NCI-H2107 (cell line): ENCODE measurements at places on chromosomes 2 and 18.

- no peak for DNase-seq
Measured at GRCh38 chr2:172095146-172095904, 7.4 kb downstream of the DLX2 start.

DNA sequence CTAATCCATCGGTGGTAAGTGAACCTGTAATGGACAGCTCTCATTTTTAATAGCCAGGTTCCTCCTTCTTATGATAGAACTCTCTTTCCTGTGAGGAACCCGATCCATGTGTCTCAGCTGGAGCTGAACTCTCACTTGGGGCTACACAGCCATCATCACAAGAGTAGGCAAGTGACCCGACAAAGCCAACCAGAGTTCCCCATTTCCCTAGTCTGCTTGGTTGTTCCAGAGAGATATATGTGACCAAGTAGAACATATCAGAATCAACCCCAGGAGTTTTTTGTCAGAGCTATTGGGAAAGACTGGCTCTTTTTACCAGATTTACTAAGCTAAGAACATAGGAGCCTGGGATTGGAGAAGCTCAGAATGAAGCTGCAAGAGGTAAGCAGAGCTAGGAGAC, 14.6 kb upstream of the HNRNPLL start:
- no peak for DNase-seq

- DNase-seq: no peak
Measured at GRCh38 chr18:2417861-2418610, 153.3 kb downstream of the METTL4 start.

- DNase-seq: no peak
Measured at GRCh38 chr2:120832296-120833070, 96.8 kb downstream of the GLI2 start.

GRCh38 chr2:58708565-58708964, 467.4 kb upstream of the FANCL start:
- no peak for DNase-seq

GRCh38 chr2:9707008-9707407, 76.2 kb upstream of the YWHAQ start:
- DNase-seq: no peak

- DNase-seq: no peak
Measured at GRCh38 chr2:127105656-127106456, 1.1 kb downstream of the BIN1 start.

GRCh38 chr2:105744909-105745853, at the start of gene NCK2:
TSS of gene NCK2 (plus strand) at chr2:105744912. CDS start at chr2:105855064, 110,152 bp downstream.
- no peak for DNase-seq

- DNase-seq: no peak
Measured at GRCh38 chr2:226424971-226425370, 374.6 kb downstream of the IRS1 start.

GRCh38 chr2:67277450-67277849, 119.7 kb upstream of the ETAA1 start:
- no peak for DNase-seq

- no peak for DNase-seq
Measured at GRCh38 chr18:56148373-56148772, 490.0 kb downstream of the TXNL1 start.

DNA sequence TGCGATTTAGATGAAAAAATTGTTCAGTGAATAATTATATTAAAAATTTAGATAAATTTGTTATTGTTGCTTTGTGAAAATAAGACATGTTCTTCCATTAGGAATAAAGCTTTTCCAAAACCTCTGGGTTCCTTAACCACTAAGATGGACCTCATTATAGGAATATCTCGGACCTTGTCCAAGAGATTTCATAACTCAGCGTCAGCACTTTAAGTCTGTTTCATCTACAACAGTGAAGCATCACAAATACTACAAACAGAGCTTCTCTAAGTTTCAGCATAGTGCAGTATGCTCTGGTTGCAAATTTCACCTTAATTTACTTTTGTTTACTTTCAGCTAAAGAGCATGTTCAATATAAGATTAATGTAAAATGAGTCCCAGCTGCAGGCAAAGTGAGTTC, 150.3 kb downstream of the UBE2E3 start:
- DNase-seq: no peak

- no peak for DNase-seq
Measured at GRCh38 chr2:108625186-108625827, 91.0 kb downstream of the LIMS1 start.

DNA sequence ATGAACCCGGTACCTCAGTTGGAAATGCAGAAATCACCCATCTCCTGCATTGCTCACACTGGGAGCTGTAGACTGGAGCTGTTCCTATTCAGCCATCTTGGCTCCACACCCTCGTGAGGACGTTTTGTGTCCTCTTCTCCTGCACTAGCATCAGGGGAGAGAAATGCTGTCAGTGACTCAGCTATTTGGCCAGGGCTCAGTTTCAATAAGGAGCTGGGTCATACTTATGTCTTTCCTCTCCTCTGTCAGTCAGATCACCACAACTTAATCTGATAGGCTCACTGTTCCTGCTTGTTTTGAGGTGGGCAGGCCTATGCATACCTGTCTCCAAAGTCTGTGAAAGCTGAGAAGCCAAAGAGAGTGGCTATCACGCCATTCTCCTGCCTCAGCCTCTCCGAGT, 921.2 kb downstream of the DCC start:
- DNase-seq: no peak

DNA sequence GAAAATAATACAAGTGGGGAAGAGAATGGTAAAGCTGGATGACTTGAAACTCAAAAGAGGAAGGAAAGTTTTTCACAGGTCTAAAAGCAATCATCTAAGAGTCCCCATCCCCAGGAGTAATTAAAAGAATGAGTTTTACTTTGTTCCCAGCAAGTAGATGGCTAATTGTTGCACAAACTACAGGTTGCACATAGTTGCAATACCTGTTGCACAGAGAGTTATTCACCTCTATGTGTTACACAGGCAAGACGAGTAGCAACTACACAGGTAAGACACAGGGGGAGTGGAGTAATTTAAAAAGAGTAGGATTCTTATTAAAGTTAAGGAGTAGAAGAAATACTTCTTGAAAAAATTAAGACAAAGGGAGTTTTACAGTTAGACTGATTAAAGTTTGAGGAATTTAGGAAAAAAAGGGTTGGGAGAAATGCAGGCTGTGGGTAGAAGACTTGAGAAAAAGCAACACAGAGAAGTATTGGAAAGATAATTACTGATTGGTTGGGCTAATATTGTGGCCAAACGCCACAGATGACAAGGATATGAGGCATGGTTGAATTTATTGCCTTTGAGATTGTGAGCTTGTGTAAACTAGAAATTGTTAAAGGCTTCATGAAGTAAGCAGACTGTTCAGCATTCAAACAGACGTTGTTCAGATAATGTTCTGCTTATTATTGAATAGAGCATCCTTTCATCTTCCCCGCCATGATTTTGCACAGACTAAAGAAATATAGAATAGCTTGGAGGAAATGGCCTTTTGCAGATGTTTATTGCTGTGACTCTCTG, 699.3 kb downstream of the NR4A2 start:
- no peak for DNase-seq

- no peak for DNase-seq
Measured at GRCh38 chr2:23478933-23479683, 94.1 kb downstream of the KLHL29 start.

DNA sequence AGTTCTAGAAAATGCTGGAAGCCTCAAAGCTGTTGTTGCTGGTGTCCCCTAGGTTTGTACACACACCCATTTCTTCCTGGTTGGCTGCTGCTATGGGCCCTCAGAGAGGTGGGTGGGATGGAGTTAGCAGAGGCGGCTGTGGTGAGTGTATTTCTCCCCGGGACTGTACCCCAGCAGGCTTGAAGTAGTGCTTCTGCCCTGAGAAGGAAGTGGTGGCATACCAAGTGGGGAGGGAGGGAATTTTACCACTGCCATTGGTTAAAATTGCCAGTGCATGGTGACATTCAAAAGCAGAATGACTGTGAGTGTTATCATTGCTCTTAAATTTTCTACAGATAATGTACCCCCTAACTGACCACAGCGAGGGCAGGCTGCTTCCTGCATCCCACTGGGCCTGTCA, 125.6 kb upstream of the CAPN13 start:
- DNase-seq: no peak

DNA sequence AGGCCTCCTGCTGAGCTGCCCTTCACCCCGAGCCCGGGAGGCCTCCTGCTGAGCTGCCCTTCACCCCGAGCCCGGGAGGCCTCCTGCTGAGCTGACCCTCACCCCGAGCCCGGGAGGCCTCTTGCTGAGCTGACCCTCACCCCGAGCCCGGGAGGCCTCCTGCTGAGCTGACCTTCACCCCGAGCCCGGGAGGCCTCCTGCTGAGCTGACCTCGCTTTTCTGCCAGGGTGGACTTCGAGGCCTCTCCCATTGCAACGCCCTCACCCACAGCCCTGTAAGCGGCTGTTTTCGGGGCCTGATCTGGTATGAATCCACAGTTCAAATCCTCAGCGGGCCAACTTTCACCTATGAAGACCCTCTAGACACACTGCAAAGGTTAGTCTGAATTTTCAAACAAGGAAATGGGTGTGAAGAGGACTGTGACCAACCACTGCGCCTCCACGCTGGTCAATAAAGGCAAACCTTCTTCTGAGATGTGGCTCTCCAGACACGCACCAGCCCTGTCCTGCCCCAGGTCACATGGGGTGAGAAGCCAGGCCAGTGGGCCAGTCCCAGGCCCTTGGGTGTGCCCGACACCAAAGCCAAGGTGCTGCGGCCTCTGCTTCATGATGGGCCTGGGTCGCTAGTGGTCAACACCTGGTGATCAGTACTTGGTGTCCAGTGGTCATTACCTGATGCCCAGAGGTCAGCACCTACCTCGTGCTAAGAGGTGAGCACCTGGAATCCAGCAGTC, 225.1 kb upstream of the SALL3 start:
- DNase-seq: no peak

- DNase-seq: no peak
Measured at GRCh38 chr2:239731422-239731821, 293.7 kb downstream of the NDUFA10 start.

DNA sequence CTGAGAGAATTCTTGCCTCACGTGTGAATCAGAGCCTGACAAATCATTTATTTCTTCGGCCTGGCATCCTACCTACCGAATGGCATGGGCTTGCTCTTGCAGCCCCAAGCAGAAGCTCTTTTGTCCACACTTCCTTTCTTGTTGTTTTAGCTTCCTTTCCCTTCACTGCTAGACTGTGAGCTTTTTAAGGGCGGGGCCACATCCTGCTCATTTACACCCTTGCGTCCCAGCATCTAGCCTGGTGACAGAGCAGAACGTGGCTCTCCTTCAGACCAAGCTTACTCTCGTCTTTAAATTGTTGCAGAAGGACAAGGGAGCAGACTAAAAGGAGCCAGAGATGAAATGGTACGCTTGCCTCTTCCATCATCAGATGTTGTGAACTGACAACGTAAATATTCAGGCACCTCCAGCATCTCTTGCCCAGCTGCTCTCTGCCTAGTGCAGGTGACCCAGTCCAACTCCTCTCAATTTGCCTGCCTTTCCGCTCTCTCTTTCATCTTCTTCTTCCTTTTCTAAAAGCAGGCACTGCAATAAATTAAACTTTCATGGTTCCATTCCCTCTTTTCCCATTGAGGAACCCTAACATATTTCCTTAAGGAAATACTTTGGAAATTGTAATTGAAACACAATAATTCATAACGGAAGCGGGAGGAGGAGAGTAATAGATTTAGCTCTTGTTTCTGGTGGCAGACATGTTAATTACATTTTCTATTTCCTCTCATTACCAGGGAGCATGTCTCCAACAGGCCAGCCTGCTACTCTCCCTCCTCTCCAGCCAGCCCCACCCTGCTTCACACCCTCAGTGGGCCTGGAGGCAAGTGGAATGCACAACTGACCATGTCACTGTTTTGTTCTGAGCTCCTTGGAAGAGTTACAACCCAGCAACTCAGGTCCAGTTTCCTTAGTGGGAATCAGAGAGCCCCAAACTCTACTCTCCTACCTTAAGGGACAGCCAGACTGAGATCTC, 228.1 kb upstream of the TRIB2 start:
- no peak for DNase-seq

DNA sequence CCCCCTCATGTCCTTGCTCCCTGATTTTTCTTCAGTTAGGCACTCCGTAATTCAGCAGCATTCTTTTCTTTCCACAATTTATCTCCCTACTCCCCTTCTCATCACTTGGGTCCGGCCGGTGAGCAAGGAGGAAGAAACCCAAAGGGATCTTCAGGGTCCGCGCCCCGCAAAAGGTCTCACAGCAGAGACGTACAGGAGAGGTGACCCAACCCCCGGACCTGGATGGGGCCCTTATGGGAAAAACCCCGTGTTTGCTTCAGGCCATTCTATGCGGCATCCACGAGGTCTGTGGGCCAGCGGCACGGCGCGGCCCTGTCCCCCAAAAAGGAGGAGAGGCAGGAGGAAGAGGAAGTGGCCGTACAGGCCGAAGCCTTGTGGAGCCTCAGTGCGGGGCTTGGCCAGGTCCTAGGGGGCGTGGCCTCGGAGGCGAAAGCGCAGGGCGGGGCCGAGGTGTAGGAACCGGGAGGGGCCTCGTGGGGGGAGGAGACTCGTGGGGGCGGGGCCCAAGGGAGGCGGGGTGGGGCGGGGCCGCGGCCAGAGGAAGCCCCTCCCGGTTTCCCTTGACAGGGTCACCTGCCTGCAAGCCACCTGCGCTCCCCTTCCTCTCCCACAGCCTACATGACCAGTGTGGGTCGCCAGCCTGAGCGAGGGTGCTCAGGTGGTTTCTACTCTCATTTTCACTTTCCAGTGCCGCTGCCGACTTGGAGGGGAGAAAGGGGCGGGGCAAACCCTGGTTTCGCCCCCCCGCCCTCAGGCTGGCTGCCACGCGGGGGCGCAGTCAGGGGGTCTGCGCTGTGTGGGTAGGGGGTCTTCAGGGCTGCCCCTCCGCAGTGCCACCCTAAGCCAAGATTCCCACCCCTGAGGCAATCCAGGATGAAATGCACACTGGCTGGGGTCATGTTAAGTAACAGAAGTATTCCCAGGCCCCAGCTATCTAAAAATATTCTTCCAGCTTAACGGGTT, 156.4 kb upstream of the XPO1 start:
- peak; percentile 37 for DNase-seq

DNA sequence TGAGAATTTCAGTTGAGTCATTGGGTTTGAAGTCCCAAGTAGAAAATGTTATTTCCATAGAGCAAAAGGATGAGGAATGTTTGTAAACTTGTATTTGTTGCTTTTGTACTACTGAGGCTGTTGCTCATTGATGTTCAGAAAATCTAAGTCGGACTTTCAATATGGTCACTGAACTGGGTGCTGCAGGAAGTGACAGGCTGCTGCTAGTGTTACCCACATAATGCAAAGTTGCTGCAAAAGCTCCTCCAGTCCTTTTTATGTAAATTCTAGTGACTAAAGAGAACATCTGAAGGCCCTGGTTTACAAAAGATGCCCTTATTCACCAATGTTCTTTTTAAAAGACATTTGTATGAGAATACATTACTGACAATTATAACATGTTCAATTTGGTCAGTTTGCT, 131.1 kb upstream of the FAM98A start:
- no peak for DNase-seq

DNA sequence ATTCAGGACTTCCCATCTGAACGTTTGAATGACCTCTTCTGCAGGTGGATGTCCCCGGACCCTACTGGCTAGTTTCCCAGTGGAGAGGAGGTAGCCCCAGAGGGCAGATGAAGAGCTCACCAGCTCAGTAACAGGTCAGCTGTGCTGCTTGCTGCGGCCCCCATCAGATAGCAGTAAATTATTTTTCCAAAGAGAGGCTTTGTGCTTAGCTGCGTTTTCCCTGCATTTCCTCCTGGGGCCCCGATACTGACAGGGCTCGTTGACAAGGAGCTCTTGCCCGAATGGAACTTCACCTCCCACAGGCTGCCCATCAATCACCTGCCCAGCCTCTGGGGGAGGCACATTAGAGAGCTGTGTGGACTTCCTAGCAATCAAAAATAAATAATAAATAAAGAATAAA, 185.8 kb downstream of the DOK6 start:
- no peak for DNase-seq

- DNase-seq: no peak
Measured at GRCh38 chr2:181626671-181627070, 30.2 kb downstream of the CERKL start.

GRCh38 chr2:12170121-12170520, 423.7 kb downstream of the LPIN1 start:
- no peak for DNase-seq
